Fibroblast of upper back skin (primary cell): ENCODE measurements at places on chromosomes 11 and 22.

GRCh38 chr11:8070417-8071115, 10.4 kb upstream of the TUB start:
- DNase-seq, result peak; percentile 52

- DNase-seq, result no peak
Measured at GRCh38 chr11:90779098-90779497, 556.2 kb upstream of the CHORDC1 start.

- DNase-seq, result no peak
Measured at GRCh38 chr22:49673048-49673447, 154.6 kb downstream of the BRD1 start.

DNA sequence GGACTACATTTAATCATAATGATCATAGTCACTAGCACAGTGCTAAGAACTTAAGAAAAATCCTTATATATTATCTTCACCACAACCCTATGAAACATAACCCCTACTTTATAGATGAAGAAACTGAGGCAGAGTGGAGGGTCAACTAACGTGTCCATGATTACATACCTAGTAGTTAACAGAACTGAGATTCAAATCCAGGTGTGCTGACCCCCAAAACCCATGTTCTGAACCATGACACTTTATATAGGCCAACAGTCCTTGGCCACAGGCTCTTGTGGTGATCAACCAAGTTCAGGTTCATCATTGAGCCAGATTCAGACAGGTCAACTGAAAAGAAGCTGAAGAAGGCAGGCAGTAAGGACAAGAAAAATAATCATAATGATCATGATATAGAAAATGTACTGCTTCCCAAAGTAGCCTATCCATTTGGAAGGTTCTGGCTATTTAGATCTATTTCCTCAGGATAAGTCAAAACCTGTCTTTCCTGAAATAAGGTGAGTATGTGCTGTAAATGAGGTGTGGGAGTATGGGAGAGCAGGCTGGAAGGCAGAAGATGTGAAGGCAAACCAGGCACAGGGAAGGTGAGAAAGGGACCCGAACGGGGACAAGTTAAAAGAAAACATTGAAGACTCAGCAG, 39.7 kb downstream of the MAPK1 start:
- no peak for DNase-seq

GRCh38 chr11:118915941-118916841, 9.5 kb downstream of the BCL9L start:
- no peak for DNase-seq
